ENCODE measurements at places on chromosomes 1 and 21.
A peak's percentile ranks its signal among the peaks of the same experiment; 100 is the strongest.

DNA sequence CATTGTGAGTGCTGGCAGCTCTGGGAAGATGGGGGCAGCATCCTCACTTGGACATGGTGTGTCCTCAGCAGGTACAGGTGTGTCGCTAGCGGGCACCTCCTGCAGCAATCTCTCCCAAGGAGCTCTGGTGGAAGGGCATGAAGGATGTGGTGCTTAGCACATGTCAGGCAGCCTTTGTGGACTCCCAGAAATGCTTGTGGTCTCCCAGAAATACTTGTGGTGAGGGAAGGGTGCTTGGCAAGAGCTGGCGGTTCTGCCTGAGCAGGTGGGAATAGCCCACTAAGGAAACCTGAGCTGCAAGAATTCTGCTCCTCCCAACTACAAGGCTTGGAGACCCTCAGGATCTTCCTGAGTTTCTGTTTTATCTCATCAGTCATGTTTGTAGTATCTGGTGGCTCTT, 371.6 kb downstream of the PRDM2 start:
- no peak for DNase-seq
- H3K4me3 ChIP-seq, result no peak overlapping the region
- no peaks in the 10 kb centered on the region for H3K36me3 ChIP-seq
- no peaks in the 10 kb centered on the region for H3K4me1 ChIP-seq
- H3K27me3 ChIP-seq, result no peaks in the 10 kb centered on the region
- H3K27ac ChIP-seq, result no peak overlapping the region

GRCh38 chr1:193662030-193662429, 475.6 kb upstream of the B3GALT2 start:
- no peaks in the 10 kb centered on the region for H3K36me3 ChIP-seq
- H3K27me3 ChIP-seq, result no peaks in the 10 kb centered on the region
- DNase-seq, result no peak
- no peak overlapping the region for H3K4me3 ChIP-seq
- no peak overlapping the region for H3K27ac ChIP-seq
- H3K4me1 ChIP-seq, result peaks cover 5% of the 10 kb centered on the region

GRCh38 chr1:11071463-11072215, 11.8 kb upstream of the SRM start:
- peak overlapping the region; percentile 23 for H3K27ac ChIP-seq
- H3K4me3 ChIP-seq, result no peak overlapping the region
- no peak for DNase-seq
- no peaks in the 10 kb centered on the region for H3K27me3 ChIP-seq
- H3K4me1 ChIP-seq, result peaks cover 9% of the 10 kb centered on the region
- H3K36me3 ChIP-seq, result peaks cover 61% of the 10 kb centered on the region

DNA sequence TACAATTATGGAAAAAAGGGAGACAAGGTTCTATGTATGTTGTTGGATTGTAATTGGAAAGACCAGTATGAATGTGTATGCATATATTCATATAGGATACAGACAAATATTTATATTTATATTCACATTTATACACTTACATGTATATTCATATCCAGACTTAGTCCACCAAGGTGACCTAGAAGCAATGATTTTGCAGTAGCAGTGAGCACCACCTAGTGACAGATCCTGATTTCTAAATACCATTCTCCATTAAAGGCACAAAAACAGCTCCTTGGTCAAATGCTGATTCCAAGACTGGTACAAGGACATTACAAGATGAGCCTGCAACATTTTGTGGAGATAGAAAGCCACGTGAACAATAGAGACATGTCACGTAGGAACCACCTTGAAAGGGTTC, 153.4 kb downstream of the SDCCAG8 start:
- no peak overlapping the region for H3K4me3 ChIP-seq
- no peak for DNase-seq
- H3K27me3 ChIP-seq, result no peaks in the 10 kb centered on the region

DNA sequence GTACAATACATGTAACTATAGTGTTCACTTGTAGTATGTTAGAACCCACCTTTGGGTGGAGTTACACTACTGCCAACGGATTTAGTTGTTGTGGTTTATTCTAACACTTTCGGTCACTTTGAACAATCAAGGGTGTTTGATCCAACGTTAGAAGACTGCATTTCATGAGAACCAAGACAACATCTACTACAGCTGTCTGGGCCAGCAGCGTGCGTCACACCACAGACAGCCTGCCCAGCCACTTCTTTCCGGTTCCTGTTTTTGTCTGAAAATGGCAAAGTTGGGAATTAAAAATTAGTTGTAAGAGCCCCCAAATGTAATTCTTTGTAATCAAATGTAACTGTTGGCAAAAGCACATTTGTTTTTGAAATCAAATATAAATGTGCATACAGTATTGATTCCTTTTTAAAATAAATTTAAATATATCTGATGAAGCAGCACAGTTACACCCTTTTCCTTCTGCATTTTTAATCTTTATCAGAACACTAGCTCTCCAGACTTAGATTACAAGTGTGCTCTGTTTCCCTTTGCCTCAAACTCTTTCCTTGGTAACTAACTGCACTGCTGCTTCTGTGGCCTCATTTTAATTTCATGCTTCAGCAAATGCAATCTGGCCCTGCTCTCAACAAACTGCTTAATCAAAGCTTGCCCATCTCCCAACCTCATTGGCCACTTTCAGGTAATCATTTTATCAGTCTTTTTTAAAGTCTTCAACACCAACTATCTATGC, 86.6 kb upstream of the DPH5 start:
- peak overlapping the region; percentile 87 for H3K27ac ChIP-seq
- peaks cover 10% of the 10 kb centered on the region for H3K36me3 ChIP-seq
- H3K27me3 ChIP-seq, result no peaks in the 10 kb centered on the region
- peak; percentile 59 for DNase-seq
- peaks cover 69% of the 10 kb centered on the region for H3K4me1 ChIP-seq
- H3K4me3 ChIP-seq, result peak overlapping the region; percentile 41

DNA sequence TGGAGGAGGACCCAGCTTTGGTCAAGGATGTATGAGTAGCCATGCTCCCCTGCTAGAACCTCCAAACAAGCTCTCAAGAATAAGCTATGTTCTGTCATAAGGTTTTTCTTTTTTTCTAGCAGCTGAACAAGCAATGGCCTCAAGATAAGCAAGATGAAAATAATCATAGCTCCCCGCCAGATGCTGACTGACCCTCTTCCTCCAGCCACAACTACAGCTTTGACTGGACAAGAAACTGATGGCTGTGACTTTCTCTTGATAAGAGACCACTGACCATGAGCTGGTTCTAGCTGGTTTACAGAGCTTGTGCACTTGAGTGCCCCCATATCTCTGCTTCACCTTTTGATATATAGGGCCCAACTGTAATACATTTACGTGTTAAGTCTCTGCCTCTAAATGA, 38.2 kb upstream of the PARP1 start:
- no peaks in the 10 kb centered on the region for H3K36me3 ChIP-seq
- no peak for DNase-seq
- H3K27me3 ChIP-seq, result no peaks in the 10 kb centered on the region
- H3K4me3 ChIP-seq, result no peak overlapping the region
- no peak overlapping the region for H3K27ac ChIP-seq

- no peaks in the 10 kb centered on the region for H3K27me3 ChIP-seq
- H3K36me3 ChIP-seq, result peaks cover 54% of the 10 kb centered on the region
- no peak overlapping the region for H3K4me3 ChIP-seq
- no peak for DNase-seq
These were observed 35.4 kb downstream of the TRIT1 start for GRCh38 chr1:39847940-39848339.

DNA sequence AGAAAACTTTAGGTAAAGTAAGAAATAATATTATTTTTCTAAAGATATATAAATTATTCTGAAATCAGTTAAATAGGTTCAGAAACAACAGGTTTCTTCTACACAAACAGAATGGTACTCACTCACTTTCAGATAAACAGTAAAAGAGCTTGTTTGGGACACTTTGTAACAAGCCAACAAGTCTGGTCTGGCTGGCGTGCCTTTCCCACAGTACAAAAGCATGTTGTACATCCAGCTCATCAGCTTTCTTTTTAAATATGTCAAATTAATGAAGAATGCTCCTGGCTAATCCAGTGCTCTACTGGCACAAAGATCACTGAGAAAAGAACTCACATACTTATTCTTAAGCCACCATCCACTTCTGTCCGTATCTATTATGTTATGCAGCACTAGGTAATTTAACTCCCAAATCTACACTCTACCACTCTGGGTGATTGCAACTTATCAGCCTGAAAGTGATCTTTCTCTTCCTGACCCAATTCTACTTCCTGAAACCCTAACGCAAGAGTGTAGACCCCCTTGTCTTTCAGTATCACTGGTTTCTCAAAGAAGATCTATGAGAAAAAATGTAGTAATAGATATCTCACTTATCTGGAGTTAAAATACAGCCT, 32.6 kb downstream of the TRIT1 start:
- H3K36me3 ChIP-seq, result peaks cover 48% of the 10 kb centered on the region
- no peaks in the 10 kb centered on the region for H3K27me3 ChIP-seq
- H3K4me1 ChIP-seq, result peaks cover 20% of the 10 kb centered on the region

GRCh38 chr1:53576381-53576801, 117.2 kb downstream of the DMRTB1 start:
- no peak for DNase-seq
- no peaks in the 10 kb centered on the region for H3K4me1 ChIP-seq
- no peak overlapping the region for H3K4me3 ChIP-seq
- H3K27ac ChIP-seq, result no peak overlapping the region
- no peaks in the 10 kb centered on the region for H3K36me3 ChIP-seq

GRCh38 chr1:26889551-26890466, at the start of gene GPN2:
Gene GPN2, minus strand, starts transcription at chr1:26890283. Its CDS starts 187 bp downstream, at chr1:26890096.
- no peaks in the 10 kb centered on the region for H3K27me3 ChIP-seq
- peaks cover 46% of the 10 kb centered on the region for H3K36me3 ChIP-seq
- H3K4me3 ChIP-seq, result peak within 1 kb of the TSS; percentile 97
- DNase-seq, result peak; percentile 84

- no peak overlapping the region for H3K27ac ChIP-seq
- no peak for DNase-seq
- no peaks in the 10 kb centered on the region for H3K36me3 ChIP-seq
These were observed 13.0 kb downstream of the FAM229A start for GRCh38 chr1:32349211-32349708.

DNA sequence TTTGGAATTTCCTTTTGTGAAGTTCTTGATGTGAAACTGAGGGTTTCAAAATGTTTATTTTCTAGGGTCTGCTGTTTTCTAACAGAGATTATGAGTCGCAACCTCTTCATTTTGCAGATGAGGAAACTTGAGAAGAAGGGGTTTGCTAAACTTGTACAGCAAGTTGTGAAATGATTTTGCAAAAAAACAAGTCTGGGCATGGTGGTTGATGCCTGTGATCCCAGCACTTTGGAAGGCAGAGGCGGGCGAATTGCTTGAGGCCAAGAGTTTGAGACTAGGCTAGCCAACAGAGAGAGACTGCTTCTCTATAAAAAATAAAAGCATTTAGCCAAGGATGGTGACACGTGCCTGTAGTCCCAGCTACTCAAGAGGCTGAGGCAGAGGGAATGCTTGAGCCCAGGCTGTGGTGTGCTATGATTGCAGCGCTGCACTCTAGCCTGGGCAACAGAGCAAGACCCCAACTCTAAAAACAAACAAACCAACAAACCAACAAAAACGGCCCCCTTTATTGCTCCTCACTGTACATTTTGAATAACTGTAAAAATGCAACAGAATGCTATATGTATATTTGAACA, 9.9 kb downstream of the TRIM67 start:
- no peaks in the 10 kb centered on the region for H3K36me3 ChIP-seq
- H3K27ac ChIP-seq, result no peak overlapping the region
- no peak overlapping the region for H3K4me3 ChIP-seq
- no peak for DNase-seq
- peaks cover 35% of the 10 kb centered on the region for H3K27me3 ChIP-seq

DNA sequence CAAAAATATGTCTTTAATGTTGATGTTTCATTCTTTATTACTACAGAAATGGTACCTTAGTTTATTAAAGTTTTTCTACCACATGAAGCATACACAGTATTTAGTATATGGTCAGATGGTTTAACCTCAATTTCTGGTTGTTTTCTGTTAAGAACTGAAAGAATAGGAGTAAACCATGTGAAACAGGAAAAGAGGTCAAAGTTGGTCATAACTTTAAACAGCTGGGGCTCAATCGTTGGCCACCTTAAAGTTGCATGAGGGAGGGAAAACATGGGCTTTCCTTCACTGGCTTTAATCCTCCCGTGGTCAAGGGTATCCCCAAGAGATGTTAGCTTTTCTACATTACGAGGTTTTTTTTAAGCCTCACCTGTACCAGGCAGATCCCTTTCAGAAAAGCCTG, 483.3 kb upstream of the ADAMTS5 start:
- H3K36me3 ChIP-seq, result no peaks in the 10 kb centered on the region
- no peak for DNase-seq
- H3K27me3 ChIP-seq, result no peaks in the 10 kb centered on the region
- no peak overlapping the region for H3K27ac ChIP-seq

GRCh38 chr1:30648408-30649000, 74.9 kb downstream of the MATN1 start:
- no peak overlapping the region for H3K4me3 ChIP-seq
- no peak overlapping the region for H3K27ac ChIP-seq
- peaks cover 37% of the 10 kb centered on the region for H3K27me3 ChIP-seq
- H3K4me1 ChIP-seq, result no peaks in the 10 kb centered on the region
- H3K36me3 ChIP-seq, result no peaks in the 10 kb centered on the region

GRCh38 chr1:84156210-84156621, 12.1 kb downstream of the PRKACB start:
- no peak for DNase-seq
- peak overlapping the region; percentile 62 for H3K4me3 ChIP-seq
- no peaks in the 10 kb centered on the region for H3K27me3 ChIP-seq
- H3K27ac ChIP-seq, result peak overlapping the region; percentile 67
- peaks cover 93% of the 10 kb centered on the region for H3K4me1 ChIP-seq
- peaks cover 18% of the 10 kb centered on the region for H3K36me3 ChIP-seq

DNA sequence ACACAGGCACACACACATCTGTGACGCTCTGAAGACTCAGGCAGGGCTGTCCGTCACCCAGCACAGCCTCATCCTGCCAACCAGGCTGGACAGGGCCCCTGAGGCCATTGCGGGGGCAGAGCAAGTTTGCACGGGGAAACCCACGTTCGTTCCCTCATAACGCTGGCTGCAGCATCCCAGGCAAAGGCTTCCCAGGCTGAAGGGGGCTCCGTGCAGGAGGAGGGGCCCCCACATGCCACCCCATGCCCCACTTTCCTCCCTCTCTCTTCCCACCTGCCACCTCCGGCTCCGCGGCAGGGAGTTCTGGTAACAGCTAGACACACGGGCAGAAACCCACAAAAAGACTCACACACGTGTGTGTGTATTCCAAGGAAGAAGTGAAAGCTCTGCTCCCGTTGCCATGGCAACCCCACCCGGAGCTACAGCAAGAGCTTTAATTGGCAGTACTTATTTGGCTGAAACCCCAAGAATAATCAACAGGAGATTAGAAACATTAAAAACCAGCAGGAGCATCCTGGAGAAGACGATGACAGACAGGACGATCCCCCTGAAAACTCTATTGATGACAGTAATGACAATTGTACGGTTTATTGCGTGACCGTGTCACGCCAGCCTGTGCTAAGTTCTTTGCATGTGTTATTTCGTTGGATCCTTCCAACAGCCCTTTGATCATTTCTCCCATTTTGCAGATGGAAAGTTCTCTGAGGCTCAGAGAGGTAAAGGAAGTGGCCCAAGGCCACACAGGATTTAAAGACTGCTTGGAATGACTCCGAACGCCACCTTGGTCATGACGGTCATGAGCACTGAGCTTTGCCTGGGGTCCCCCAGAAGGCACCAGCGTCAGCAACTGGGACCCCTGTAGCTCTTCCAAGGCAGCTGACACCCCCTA, 247.1 kb downstream of the NPHP4 start:
- no peak overlapping the region for H3K4me3 ChIP-seq
- peaks cover 19% of the 10 kb centered on the region for H3K27me3 ChIP-seq
- no peaks in the 10 kb centered on the region for H3K36me3 ChIP-seq

- H3K4me3 ChIP-seq, result no peak overlapping the region
- no peak for DNase-seq
- no peaks in the 10 kb centered on the region for H3K4me1 ChIP-seq
- no peak overlapping the region for H3K27ac ChIP-seq
- peaks cover 4% of the 10 kb centered on the region for H3K27me3 ChIP-seq
These were observed 118.5 kb upstream of the C1orf174 start for GRCh38 chr1:4018466-4019146.

All from activated naive CD8-positive, alpha-beta T cell treated with anti-CD3 and anti-CD28 coated beads, Interleukin-2, amount 50 U/mL, for 24 hours (primary cell).